HepG2 (cell line): ENCODE measurements at places on chromosomes 3 and 15.

- DNase-seq: no peak
Measured at GRCh38 chr3:166110102-166110501, 272.9 kb upstream of the BCHE start.

GRCh38 chr3:117912352-117912751 is 1122.3 kb downstream of the IGSF11 start:
- DNase-seq: no peak

DNA sequence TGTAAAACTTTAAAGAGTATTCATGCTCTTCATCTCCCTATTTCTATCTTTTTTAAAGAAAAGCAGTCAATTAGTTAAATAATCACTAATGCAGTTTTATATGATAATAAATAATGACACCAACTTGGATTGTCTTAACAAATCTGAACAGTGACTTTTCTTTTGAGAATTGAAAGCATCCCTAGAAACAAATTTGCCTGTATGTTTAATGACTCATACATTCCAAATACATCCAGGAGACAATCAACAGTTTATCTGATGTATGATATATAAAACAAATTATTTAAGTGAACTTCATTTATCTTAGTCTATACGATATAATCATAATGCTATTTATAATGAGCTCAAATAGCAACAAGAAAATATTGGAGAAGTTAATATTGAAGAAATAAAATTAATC is 78.0 kb downstream of the ALCAM start:
- no peak for DNase-seq

DNA sequence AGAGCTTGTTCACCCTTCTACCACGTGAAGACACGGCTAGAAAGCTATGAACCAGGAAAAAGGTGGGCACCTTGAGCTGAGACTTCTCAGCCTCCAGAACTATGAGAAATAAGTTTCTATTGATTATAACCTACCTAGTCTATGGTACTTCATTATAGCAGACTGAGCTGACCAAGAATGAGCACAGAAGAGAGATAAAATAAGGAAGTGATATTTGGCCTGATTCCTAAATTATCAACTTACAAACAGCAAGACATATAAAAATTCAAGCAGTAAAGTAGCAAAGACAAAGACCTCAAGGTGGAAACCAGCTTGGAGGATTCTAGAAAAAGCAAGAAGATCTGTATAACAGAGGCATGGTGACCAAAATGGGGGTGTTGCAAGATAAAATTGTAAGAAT is 63.9 kb upstream of the OSTN start:
- no peak for DNase-seq

DNA sequence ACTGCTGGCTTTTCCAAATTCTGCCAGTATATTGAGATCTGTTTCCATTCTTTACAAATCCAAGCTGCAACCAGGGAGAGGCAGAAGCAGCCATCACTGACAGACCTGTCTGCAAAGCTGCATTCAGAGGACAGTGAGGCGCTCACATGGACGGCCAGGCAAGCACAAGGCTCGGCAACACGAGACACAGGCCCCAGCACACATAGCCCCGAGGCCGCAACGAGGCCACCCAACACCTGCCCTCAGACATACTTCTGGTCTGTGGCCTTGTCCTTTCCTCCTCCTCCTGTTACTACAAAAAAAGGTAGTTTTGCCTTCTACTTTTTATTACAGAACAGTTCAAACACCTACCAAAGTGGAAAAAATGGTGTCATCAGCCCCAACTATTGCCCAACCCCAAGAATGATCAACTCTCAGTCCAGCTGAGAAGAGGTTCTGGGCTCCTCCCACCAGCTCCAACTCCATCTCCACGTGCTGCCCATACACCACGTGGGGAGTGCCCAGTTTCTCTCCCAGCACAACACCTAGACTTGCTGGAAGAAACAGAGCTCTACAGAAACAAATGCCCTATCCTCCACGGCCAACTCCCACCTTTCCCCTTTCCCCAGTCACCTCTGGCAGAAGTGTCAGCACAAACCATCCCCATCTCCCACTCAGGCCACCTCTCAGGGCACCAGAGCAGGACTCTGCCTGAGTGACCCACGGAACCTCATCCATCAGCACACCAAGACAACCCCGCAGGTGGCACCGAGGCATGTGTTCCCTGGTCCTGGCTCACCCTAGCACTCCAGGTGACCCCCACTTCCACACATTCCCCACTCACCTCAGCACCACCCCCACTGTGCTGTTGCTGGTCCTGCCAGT is 7.4 kb downstream of the ZXDC start:
- no peak for DNase-seq

DNA sequence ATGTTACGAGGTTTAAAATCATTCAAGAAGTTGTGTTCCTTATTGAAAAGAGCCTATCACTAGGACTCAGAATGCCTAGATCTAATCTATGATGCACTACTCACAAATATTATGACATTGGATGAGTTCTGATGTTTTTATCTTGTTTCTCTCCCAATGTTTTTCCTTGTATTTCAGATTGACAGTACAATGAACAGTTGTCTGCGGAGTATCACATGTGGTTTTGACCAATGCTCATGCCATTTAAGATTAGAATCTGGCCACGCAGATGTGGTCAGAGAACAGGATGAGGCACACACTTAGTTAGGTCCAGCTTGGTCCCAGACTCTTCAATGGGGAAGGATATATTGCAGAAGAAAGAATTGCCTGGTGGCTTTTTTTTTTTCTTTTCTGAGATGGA is 25.6 kb upstream of the CCDC50 start:
- no peak for DNase-seq

- DNase-seq: no peak
Measured at GRCh38 chr3:122188737-122189136, 5.3 kb downstream of the CASR start.

DNA sequence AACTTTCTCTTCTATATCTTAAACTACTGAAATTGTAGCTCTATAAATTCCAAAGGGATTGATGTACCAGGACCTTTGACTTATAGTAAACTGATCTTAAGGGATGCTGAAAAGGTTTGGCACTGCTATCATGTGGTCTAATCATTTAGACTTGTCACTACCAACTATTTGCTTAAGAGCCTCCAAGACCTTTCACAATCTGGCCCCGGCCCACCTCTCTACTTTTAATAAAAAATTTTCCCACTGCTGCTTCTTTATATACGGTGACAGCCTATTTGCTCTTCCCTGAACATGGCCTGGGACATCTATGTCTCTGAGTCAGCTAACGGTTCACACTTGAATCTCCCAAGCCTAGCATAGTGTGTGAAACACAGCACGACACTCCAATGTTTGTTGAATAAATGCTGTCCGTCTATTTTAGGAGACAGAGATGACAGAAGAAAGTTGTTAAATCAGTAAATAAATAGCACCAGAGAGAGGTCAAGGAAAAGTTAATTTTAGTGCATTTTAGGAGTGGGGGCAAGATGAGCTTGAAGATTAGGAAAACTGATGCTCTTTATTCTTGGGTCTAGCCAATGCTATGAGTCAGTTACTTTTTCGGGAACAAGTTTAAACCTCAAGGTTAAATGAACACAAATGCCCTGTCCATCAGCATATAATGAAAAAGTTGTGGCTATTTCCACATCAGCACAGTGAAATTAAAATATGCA is 212.9 kb downstream of the TIGIT start:
- DNase-seq: no peak

- peak; percentile 25 for DNase-seq
Measured at GRCh38 chr3:4751502-4752101, 227.6 kb upstream of the BHLHE40 start.
